ENCODE measurements at places on chromosomes 7 and 10.

GRCh38 chr7:153276394-153276793, 516.8 kb downstream of the ACTR3B start:
- DNase-seq: no peak

DNA sequence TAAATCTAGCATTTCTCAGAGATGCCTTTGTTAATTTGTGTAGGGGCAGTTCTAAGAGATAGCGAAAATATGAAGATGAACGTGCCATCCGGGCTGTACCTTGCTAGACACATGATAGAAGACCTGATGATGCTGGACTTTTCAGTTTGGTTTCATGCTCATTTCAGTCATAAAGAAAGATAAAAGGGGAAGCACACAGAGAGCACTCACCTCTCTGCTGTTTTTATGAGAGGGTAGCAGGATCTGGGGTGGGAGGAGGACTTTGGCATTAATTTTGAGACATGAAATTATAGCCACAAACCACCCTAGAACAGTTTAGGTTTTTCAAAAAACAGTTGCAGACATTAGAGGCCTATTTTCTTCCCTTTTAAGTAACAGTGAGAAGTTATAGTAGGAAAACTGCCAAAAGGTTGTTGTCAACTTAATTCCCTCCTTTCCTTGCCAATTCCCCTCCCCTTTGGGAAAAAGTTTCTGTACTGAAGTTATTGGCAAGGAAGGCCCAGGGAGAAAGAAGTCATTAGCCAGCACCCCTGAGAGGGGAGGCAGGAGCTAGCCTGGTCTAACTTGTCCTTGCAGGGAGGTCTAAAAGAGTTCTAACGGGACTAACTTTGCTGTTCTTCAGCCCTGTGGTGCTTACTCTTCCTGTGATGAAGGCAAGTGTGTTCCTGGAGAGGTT, 2.6 kb downstream of the ST7 start:
- no peak for DNase-seq

GRCh38 chr7:83798489-83798888, 149.6 kb upstream of the SEMA3E start:
- DNase-seq: no peak

GRCh38 chr7:18317941-18318340, 177.6 kb upstream of the HDAC9 start:
- no peak for DNase-seq

GRCh38 chr7:35701287-35701900, 6.5 kb upstream of the HERPUD2 start:
- DNase-seq: no peak

DNA sequence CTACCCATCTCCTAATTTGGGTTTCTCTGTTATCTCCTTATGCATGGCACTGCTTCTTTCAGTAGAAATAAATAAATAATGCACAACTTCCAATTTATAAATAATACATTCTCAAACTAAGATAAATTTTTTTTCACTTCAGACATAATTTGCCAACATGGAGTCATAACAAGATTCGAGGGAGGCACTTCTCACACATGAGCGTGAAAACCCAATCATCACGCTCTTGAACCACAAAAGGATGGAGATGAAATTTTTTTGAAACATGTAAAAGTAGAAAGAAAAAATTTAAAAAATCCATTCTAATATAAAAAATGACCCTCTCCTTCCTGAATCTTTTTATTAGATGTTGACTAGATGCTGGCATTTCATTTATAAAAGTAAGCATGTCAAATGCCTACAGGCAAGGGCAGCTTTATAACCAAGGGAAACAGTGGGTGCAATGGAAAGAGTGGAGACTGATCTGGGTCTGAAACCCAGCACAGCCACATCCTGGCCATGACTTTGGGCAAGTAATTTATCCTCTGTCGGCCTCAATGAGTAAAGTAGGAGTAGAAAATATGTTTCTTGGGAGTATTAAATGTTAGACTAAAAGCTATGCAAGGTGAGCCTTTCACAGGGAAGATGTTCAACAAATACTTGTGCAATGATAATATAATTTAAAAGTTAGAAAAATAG, 185.0 kb downstream of the STK31 start:
- DNase-seq: no peak

GRCh38 chr10:28878236-28878970, 201.1 kb downstream of the BAMBI start:
- no peak for DNase-seq

GRCh38 chr7:24130631-24131030, 153.4 kb upstream of the NPY start:
- no peak for DNase-seq

GRCh38 chr7:77825131-77825530, 26.6 kb downstream of the PHTF2 start:
- DNase-seq: no peak

DNA sequence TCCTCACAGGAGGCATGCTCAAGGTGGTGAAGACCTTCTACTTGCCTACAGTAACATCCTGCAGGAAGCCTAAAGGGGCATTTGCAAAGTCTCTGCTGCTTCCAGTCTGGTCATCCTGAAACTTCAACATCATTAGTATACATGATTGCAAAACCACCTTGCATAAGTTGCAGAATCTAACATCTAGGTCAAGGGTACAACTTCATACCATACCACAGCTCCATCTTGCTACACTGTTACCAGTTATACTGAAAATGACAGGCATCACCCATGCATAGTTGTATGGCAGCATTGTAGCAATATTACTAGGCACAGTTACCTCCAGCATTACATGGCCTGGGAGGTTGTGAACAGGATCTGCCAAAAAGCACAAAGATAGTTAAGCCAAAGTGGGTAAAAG, 13.7 kb upstream of the MACROH2A2 start:
- no peak for DNase-seq

- DNase-seq: no peak
Observed at GRCh38 chr7:111092406-111093236, 1.7 kb downstream of the LRRN3 start.

DNA sequence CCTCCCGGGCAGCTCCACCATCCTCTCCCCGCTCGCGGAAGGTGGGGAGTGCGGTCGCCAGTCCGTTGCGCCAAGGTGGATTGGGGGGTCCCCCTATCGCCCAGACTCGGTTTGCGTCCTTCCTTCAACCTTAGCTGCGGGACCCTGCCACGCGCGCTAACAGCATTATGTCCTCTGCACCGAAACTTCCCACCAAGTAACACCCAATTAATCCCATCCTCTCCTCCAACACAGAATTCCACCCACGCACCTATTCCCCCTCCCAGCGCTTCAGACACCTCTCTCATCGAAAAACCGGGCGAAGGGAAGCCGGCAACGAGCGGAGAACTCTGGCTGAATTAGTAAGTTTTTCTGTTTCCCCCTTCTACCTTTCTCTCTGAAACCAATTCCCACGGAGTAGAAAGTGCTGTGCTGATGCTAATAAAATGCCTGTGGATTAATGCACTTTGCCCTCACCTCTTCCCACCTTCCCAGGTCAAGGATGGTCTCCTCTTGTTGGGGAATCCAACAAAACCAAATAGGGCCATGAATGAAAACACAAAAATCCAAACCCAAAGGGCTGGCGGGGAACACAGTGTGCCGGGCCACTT, 947 bp downstream of the HOXA3 start:
- DNase-seq: no peak

DNA sequence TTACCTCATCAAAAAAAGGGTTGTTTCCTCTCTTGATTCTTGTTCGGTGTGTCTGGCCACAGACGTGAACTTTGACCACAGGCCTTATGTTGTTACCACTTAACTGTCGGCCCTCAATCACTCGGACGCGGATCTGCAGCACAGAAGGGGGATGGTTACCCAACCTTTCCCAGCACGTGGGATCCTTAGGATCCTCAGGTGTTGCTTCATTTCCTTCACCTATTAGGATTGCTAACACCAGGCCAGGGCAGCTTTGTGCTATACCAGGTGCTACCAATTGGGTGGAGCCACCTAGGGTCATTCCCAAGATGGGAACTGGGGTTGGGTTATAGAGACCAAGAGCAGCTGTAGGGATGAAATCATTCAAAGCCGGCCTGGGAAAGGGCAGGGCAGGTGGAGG, 73.4 kb downstream of the MYOF start:
- no peak for DNase-seq

GRCh38 chr10:79246209-79246581, 101.1 kb upstream of the PPIF start:
- no peak for DNase-seq

GRCh38 chr7:1706721-1707613, 36.9 kb downstream of the ELFN1 start:
- DNase-seq: no peak

GRCh38 chr7:131648491-131648890, 92.1 kb upstream of the PODXL start:
- DNase-seq: no peak

DNA sequence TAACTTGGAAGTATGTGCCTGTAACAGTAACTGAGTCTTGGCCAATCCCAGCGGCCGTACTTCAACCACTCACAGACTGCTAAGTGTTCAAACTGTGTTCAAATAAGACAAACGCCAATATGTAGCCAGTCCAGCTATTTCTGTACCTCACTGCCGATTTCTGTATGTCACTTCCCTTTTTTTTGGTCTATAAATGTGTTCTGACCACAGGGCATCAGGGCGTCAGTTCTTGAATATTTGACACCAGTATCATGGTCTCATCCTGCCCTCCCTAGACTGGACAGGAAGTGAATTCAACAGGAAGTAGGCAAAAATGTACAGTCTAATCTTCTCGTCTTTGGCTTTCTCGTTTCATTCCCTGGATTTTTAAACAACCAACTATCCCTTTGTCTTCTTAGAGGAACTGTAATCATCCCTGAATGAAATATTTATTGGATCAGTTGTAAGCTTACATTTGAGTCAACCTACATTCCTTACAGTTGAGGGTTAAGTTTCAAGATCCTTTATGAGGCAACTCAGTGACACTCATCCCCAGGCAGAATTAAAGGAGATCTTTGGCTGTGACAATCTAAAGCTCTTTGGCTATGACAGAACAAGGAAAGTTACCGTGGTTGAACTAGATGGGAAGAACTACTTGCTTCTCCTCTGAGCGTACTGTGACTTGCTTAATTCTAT, 232.7 kb downstream of the NSUN6 start:
- DNase-seq: no peak
